Activated CD4-positive, alpha-beta T cell treated with anti-CD3 and anti-CD28 coated beads, Interleukin-2, amount 50 U/mL, for 1 hour (primary cell): ENCODE measurements at places on chromosomes 4 and X.

- DNase-seq = no peak
These were observed 9.6 kb upstream of the IL13RA1 start for GRCh38 chrX:118717678-118718391.

DNA sequence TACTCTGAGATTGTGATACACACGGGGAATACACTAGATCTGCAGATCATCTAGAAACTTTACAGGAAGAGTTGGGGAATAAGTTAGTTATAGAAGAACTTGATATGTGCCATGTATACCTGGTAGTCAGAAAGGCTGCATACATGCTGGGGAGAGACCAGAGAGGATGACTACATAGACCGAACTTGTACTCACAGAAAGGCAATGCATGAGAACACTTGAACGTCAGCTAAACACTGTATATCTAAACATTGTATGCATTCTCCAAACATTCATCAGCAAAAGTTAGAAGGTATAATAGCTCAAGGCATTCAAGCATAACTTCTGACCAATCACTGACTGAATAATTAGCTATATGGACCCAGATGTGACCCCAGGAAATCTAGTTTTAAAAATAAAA, 78.0 kb upstream of the PDHA2 start:
- no peak for DNase-seq

DNA sequence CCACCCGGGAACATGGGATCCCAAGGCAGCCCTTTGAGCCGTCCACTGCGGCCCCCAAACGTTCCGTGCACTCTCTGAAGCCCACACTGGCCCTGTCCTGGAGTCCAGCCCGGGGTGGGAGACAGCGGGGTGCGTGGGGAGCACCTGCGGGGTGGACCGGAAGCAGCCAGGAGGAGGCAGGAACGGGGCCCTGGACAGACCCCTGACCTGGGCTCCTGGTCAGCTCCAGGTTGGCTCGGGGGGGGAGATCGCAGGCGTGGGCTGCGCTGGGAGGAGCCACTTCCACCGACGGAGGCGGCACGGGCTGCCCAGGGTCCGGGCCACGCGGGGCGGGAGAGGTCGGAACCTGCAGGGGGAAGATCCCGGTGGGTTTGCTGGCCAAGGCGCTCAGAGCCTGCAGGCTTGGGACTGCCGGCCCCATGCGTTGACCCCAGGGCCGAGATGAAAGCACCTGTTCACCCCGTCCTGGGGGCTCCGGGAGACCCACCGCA, 5.7 kb upstream of the PLCXD1 start:
- no peak for DNase-seq

- DNase-seq = peak; percentile 20
These were observed 2.1 kb upstream of the IL2 start for GRCh38 chr4:122458625-122459024.

DNA sequence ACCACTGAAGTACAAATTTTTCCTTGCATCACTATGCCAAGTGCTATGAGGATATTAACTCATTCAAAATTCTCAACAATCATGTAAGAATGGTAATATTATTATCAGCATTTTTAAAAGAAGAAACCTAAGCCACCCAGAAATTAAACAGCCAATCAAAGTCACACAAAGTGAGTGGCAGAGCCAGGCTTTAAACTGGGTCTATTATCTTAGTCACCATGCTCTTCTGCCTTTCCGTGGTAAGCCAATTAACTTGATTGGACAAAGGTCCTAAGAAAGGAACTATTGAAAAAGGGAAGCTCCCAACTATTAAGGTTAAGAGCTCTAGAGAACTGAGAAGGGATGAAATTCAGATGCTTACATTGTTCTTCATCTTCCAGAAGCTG, 111.5 kb downstream of the ASB9 start:
- DNase-seq = no peak

GRCh38 chr4:189304809-189305208, 635.9 kb upstream of the FRG1 start:
- no peak for DNase-seq
